ENCODE measurements at places on chromosomes 13 and 19.

GRCh38 chr13:45696610-45697226 lies 5.4 kb upstream of the CBY2 start:
- no peak for DNase-seq

DNA sequence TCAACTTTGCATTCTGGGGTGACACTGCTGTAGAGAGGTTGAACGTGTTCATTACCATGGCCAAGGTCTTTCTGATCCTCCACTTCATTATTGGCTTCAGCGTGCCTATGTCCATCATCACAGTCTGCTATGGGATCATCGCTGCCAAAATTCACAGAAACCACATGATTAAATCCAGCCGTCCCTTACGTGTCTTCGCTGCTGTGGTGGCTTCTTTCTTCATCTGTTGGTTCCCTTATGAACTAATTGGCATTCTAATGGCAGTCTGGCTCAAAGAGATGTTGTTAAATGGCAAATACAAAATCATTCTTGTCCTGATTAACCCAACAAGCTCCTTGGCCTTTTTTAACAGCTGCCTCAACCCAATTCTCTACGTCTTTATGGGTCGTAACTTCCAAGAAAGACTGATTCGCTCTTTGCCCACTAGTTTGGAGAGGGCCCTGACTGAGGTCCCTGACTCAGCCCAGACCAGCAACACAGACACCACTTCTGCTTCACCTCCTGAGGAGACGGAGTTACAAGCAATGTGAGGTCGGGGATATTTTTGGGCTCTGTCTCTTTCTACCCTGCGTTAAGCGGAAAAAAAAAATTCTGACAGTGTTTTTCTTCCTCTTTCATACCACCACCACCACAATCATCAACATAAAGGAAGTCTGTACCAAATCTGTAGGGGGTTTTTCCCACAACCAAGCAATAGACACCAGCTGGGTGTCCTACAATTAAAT lies 29.5 kb downstream of the FPR3 start:
- no peak for DNase-seq

DNA sequence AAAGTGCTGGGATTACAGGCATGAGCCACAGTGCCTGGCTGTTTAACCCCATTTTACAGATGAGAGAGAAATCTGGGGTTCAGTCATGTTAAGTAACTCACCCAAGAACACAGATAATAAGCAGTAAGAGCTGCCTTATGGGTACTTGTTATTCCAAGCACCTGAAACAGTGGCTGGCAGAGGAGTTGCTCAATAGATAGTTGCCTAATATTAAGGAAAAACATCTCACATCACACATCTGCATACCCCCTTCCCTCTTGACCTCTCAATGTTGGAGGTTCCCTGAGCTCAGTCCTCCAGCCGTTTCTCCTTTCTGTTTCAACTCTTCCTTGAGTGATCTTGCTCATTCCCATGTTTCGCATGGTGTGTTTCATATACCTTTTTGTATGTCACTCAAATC lies 401.9 kb downstream of the KLF12 start:
- no peak for DNase-seq

DNA sequence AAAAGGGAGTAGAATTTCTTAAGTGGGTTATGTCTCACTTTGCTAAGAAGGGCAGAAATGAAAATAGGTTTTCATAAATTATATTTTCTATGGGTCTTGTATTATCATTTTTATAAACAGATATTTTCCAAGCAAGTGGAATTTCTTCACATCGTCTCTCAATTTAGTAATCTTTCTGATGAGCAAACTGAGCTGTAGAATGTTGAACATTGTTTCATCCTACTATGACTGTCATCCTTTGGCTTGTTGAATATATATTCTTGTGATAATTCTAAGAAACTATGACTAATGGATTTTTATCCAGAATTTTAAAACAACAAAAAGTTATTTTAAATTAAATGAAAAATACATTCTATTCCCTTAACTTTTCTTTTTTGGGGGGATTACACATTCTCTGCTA lies 313.8 kb downstream of the ENOX1 start:
- DNase-seq, result no peak

DNA sequence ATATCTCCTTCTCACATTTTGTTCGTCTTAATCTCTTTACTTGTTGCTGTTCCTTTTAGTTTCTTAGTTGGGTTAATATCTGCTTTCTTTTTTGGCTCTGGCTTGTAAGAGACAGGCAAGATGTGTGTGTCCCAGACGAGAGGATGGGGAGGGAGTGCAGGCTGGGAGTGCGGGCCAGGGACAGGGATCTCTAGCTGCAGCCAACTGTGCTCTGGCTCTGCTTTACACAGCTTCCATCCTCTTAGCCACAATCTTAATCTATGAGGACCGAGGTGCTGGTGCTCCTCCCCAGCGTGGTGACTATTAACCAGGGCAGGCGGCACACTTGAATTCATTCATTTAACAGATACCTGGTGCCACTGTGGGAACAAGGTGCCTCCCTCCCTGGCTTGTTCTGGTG lies 70.9 kb upstream of the WASF3 start:
- DNase-seq, result no peak

DNA sequence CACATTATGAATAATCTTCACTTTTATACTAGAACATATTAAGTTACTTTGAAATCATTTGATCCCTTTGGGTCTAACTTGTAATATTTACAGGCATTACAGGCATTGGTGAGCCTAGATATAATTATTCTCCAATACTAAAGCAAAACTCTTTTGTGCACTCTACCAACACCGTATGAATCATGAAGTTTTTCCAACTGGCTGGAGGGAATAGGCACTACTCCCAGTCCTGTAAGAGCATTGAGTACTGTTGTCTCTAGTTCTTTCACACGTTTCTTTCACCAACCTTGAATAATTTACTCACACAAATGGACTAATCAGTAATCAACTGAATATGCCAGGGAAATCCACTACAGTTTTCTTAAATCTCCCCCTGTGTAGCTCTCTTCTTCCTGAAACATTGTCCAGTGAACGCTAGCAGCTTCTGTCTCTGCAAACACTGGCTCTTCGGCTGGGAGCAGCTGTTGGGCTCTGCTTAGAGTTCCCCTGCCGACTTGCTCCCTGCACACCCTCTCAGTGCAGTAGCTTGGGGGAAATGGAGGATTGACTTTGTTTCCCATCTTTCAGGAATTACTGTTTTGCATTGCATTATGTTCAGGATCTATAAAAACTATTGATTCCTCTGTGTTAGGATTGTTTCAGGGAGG lies 476.7 kb downstream of the RFC3 start:
- no peak for DNase-seq

DNA sequence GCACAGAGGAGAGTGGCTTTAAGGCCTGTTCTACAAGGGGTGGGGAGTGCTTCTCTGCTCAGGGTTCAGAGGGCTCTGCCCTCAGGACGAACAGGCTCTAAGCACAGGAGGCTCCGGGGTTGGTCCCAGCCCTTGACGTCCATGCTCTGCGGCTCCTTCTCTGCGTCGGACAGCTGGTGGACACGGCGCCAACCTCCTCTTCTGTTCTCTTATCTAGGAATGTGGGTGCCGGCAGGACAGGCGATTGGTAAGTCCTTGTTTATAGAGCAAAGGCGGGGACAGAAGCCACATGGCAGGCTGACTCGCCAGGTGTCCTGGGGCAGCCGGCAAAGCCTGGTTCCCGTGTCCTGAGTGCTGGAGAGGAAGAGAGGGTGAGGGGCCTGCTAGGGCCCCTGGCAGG lies 8.4 kb upstream of the RPS15 start:
- no peak for DNase-seq

DNA sequence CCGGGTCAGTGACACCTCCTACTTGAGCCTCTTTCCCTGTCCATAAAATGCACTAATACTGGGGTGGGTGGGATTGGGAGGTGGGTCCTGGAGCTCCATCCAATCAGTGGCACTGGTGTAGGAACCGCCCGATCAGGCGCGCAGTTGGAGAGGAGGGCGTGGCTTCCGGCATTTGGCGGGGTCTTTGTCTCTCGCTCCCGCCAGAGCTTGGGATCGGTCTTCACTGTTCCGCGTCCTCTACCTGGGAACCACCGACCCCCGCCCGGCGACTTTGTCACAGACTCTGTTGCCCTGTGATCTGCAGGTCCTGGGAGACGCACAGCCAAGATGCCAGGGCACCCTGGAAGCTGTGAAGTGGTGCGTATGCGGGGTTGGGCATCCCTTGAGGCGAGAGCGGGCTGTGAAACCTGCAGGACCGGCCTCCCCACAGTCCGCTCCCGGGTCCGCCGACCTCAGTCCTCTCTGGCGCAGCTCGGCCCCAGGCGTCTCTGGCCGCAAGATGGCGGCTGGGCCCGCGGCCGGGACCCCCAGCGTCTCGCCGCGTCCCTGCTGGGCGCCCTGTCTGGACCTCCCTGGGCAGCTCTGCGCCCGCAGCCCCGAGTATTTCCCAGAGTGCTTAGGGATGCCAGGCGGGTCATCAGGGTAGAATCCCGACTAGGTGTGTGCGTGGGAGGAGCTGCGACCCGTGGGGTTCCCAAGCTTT lies 41.6 kb upstream of the ZNF730 start:
- DNase-seq, result no peak

DNA sequence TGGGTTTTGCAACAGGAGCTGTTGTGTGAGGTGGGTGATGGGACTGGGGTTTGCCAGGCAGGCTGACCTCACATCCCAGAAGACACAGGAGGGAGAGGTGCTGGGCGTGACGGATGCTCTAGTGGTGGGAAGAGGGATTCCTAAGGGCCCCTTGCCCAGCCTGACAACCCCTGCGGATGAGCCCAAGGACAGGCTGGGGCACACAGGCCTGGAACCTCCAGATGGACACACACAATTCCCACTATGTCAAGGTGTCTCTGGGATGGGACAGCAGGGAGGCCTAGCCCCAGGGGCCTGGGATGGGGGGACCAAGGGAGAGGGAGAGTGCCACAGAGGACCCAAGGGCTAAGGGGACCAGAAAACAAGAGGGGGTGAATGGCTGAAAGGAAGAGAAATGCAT lies 191.5 kb downstream of the ZNF536 start:
- no peak for DNase-seq

DNA sequence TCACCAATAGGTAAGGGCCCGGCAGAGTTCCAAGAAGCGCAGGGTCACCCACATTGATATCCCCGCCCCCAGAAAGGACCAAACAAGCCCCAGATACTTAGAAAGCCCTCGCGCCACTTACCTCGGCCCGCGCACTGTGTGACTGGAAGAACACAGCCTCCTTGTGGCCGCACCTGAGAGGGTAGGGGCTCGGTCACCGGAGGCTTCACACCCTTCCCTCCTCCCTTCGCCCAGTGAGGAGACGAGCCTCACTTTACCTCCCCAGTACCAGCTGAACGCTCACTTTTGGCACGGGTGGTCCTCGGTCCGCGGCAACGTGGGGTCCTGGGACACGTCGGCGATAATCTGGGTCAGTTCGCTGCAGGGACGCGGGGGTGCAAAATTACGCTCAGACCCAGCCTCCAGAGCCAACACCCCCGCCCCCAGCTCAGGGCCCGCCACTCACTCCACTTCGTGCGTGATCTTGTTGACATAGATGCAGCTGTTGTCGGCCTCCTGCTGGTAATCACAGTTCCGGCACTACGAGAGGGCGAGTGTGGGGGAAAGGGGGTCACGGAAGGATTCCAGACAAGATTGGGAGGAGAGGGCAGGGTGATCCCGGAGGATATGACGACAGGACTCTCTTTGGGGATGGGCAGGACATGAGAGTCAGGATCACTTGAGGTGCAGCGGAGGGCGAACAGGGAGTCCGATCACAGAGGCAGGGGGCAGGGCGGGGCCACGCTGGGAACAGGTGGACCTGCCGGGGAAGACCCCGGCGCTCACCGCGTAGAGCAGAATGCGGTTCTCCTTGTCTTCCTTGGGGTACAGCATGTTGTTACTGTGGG lies 568 bp downstream of the POLR2I start:
- DNase-seq, result peak; percentile 23

GRCh38 chr19:1094655-1094977 lies 559 bp downstream of the POLR2E start:
- DNase-seq, result no peak

DNA sequence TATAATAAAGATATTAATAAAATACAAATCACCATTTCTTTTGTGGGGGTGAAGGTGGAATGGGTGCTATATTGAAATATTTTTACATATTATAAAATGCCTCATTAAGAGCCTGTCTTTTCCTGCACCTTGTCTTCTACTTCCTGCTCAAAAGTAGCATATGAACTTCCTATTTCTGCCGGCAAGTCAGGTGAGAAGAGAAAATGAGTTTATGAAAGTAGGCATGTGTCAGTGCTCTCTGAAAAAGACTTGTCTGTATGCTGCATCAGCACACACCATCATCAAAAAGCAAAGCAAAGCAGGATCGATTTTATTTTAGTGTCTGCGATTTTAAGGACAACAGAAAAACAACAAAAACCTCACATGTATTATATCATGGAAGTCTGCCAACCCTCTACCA lies 114.2 kb downstream of the RAP2A start:
- no peak for DNase-seq

DNA sequence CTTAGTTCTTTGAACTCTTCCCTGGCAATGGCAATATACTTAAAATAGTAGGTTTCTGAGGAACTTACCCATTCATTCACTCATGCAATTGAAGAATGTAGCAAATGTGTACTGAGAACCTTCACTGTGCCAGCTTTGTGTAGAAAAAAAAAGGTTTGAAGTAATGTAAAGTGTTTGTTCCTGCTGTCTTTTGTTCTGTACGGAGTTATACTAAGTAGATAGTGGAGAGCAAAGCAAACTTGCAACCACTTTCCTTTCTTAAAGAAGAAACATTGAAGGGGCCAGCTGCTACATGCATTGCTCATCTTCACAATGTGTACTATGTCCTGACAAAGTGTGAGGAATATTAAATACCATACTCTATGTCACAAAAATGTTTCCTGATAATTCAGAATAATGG lies 68.9 kb upstream of the FREM2 start:
- DNase-seq, result no peak

- DNase-seq, result no peak
Measured at GRCh38 chr13:73300718-73301425, 242.1 kb downstream of the KLF5 start.

DNA sequence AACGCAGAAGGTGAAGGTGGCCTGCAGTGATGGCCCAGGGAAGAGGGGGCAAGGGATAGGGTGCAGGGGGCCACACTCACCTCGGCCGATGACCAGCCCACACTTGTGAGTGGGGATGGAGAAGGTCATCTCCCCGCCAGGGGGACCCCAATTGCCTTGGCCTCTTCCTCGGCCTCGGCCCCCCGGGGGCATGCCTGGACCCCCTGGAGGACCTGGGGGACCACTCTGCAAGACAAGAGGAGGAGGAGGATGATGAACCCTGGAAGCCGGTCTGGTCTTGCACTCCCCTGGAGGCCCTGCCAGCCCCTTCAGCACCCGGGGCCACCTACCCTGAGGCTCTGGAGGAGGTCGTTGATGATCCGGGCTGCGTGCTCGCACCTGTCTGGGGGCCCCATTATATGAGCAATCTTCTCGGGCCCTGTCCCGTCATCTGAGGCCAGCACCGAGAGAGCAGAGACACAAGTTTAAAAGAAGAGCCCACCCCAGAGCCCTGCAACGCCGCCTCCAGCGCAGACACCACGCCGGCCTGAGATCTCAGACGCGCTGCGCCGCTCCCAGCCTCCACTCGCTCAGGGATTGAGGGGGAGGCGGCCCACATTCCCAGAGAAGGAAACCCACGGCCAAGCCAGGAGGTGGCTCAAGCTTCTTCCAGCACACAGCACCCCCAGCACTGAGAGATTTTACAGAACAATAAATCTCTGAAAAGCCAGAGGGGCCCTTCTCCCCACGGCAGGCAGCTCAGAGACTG lies 7.8 kb downstream of the KHSRP start:
- no peak for DNase-seq

- DNase-seq, result no peak
Measured at GRCh38 chr13:50481936-50482335, 361.6 kb downstream of the DLEU7 start.

GRCh38 chr19:45402298-45403061 lies 2.4 kb downstream of the PPP1R13L start:
- DNase-seq, result peak; percentile 20

Measured in CD4-positive, alpha-beta T cell treated with Interleukin-12 subunit alpha and Interleukin-12 subunit beta, for 1 hour (primary cell).